Midbrain (tissue), 1 donor: ENCODE measurements at places on chromosomes 16 and 17.

DNA sequence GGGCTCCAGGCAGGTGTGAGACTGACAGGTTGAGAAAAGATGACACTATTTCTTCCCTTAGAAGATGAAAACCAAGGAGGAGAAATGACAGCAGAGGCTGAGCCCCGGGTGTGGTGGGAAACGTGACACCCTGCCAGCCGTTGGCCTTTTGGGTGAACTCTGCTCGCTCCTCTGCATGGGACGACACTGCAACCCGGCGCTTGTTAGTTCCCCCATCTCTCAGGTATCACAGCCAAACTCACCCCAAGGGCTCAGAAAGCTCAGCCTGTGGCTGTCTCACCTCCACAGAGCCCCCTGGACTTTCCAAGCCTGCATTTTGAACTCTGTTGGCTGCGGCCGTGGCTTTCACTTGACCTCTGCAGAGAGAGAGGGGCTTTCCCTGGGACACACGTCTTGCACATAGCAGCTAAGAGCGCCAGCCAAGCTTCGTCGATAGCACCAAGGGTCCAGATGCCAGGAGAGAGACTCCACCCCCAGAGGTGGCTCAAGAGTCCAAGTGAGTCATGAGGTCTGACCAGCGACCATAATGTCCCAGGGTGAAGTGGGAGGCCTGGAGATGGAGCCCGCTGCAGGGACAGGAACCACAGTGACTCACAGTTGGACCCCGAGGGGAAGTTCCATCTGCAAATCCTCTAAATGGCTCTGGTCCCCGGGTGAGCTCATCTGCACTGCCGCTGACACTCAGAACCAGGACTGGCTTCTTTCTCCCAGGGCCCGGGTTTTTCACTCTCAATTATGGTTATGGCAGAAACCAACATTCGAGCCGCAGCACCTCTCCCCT, 301.9 kb downstream of the SOX9 start:
- no peak for DNase-seq

- peak; percentile 82 for DNase-seq
Observed at GRCh38 chr16:57863434-57864160, 61.3 kb upstream of the KIFC3 start.

GRCh38 chr17:74738051-74738996, 1.3 kb downstream of the RAB37 start:
- no peak for DNase-seq

DNA sequence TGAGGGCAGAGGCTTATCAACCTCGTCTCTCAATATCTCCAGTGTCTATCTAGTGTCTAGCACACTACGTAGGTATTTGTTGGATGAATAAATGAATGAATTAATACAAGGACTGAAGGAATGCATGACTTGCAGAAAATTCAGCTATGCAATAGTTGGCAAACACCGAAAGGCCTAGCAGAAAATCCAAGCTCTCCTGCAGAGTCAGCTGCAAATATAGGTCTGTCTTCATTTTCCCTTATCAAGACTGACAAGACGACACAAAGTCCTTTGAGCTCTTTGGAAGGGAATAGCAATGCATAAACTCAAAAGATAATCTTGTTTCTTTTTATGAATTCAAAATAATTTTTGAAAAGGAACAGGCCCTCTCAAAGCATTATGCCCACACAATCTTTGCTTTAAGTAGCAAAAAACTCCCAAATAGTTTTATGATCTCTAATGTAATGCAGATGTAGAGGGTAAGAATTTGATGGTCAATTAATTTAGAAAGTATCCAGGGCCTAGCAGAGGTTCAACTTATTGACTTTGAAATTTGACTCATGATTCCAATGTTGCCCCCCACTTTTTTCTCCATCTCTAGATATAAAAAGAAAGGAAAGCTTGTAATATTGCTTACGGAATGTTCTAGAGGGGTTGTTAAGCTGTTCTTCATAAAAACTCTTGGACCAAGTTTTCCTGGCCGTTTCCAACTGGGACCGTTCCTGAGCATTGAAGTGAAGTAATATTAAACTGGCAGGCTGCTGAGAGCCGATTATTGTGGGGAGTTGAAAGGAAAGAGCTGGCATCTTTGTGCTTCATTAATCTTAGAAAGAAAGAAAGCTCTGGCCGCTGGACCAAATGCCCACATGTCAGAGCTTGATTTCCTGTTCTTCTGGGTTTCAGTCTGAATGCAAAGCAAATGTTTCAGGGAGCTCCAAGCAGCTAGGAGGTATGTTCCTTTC, 227.3 kb downstream of the HS3ST3A1 start:
- peak; percentile 46 for DNase-seq

GRCh38 chr17:9256751-9257629, 235.7 kb downstream of the NTN1 start:
- no peak for DNase-seq
